ENCODE measurements at places on chromosomes 7 and 10. TPM values are rescaled to one million over a fixed set of nuclear protein-coding genes. Genes with fewer than 3 reads are reported as not detected.
A peak's percentile ranks its signal among the peaks of the same experiment; 100 is the strongest.

DNA sequence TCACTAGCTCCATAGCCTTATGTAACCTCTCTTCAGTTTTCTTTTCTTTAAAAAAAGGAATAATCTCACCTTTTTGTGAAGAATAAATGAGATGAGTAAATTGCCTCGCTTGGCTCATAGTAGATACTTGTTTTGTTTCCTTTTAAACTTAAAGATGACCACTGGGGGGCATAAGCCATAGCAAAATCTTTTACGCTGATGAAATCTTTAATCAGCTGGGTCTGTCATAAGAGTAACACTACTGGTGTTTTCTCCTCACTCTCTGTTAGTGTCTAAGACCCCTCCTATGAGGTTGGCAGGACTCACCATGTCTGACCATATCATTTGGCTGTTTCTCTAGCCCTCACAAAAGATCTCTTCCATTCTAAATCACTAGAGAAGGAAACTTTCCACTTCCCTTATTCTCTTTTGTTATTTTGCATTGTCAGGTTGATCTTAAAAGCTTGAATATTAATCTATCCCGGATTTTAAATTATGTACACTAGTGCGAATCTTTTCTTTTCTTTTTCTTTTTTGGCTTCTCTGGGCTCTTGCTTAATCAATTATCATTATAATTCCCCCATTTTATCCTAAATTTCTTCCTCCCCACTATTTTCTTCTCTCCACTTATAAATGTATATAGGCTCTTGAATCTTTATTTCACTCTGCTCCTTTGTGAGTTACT, 12.5 kb downstream of the STAG3 start:
- DNase-seq, result no peak
- H3K4me1 ChIP-seq, result peaks cover 24% of the 10 kb centered on the region
- H3K36me3 ChIP-seq, result peaks cover 15% of the 10 kb centered on the region
- peak overlapping the region; percentile 71 for H3K27ac ChIP-seq
- H3K27me3 ChIP-seq, result no peaks in the 10 kb centered on the region

GRCh38 chr7:135206941-135207391, 4.4 kb downstream of the WDR91 start:
- peaks cover 17% of the 10 kb centered on the region for H3K4me1 ChIP-seq
- no peak overlapping the region for H3K4me3 ChIP-seq
- DNase-seq, result no peak
- peaks cover 1% of the 10 kb centered on the region for H3K27me3 ChIP-seq
- H3K27ac ChIP-seq, result no peak overlapping the region
- H3K36me3 ChIP-seq, result peaks cover 10% of the 10 kb centered on the region

DNA sequence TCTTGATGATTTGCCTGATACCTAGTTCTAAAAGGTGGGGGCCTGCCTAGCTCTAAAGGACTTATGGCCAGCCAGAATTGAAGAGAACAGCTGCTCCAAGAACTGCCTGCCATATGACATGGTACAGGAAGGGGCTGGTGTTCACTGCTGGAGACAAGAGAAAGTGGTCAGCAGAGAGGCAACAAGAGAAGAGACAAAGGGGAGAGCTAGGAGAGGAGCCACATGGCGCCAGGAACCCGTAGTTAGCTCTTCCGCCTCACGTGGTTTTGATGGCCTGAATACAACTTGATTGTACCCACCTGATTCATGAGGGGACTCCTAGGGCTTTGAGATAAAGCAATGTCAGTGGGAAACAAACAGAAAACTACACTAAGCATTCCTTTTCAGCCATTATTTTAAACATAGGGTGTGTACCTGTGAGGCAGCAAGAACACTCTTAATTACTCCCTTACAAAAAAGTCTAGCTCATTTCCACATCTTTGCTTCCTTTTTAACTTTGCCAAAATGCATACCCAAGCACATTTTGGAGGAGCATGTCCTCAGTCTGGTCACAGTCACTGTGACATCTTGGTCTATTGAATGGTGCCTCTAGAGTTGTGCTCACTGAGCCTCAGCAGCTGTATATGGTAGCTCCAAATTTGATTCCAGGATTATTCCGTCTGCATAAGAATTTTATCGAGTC, 71.6 kb downstream of the CCDC71L start:
- H3K4me3 ChIP-seq, result no peak overlapping the region
- no peak overlapping the region for H3K27ac ChIP-seq
- no peaks in the 10 kb centered on the region for H3K27me3 ChIP-seq
- DNase-seq, result no peak

DNA sequence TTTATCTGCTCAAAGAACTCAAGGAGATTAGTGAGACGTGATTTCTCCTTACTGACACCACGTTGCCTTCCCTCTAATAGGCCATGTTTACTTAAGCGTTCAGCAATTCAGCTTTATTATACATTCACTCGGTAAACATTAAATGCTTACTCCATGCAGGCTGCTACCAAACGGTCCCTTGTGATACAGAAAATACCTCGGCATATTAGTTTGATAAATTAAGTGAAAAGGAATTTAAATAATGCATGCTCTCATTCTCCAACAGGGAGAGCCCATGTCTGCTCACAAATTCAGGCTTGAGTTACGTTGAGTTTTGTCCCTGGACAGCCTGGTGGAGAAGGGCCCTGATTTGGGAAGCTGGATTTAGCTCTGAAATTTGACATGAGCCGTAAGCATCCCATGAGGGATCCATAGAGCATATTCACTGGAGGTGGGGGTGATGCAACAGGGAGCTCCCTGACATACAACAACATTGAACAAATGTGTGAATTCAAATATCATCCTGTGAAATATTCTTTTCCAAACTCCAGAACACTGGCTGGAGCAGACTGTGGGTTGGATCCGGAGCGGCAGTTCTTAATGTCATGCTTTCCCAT, 86.3 kb downstream of the TBXAS1 start:
- H3K27ac ChIP-seq, result no peak overlapping the region
- H3K27me3 ChIP-seq, result peaks cover 6% of the 10 kb centered on the region
- H3K4me3 ChIP-seq, result no peak overlapping the region
- H3K4me1 ChIP-seq, result peaks cover 15% of the 10 kb centered on the region
- H3K36me3 ChIP-seq, result peaks cover 2% of the 10 kb centered on the region
- DNase-seq, result no peak

GRCh38 chr7:80770675-80771081, 132.2 kb downstream of the CD36 start:
- H3K27ac ChIP-seq, result no peak overlapping the region
- H3K4me1 ChIP-seq, result no peaks in the 10 kb centered on the region
- no peak for DNase-seq
- no peak overlapping the region for H3K4me3 ChIP-seq

CAMK2B gene
- 0.11 TPM for total RNA-seq

GRCh38 chr7:67484244-67484751, 487.7 kb downstream of the TYW1 start:
- H3K4me1 ChIP-seq, result no peaks in the 10 kb centered on the region
- H3K27me3 ChIP-seq, result peaks cover 2% of the 10 kb centered on the region
- H3K27ac ChIP-seq, result no peak overlapping the region
- H3K4me3 ChIP-seq, result no peak overlapping the region
- no peak for DNase-seq

DNA sequence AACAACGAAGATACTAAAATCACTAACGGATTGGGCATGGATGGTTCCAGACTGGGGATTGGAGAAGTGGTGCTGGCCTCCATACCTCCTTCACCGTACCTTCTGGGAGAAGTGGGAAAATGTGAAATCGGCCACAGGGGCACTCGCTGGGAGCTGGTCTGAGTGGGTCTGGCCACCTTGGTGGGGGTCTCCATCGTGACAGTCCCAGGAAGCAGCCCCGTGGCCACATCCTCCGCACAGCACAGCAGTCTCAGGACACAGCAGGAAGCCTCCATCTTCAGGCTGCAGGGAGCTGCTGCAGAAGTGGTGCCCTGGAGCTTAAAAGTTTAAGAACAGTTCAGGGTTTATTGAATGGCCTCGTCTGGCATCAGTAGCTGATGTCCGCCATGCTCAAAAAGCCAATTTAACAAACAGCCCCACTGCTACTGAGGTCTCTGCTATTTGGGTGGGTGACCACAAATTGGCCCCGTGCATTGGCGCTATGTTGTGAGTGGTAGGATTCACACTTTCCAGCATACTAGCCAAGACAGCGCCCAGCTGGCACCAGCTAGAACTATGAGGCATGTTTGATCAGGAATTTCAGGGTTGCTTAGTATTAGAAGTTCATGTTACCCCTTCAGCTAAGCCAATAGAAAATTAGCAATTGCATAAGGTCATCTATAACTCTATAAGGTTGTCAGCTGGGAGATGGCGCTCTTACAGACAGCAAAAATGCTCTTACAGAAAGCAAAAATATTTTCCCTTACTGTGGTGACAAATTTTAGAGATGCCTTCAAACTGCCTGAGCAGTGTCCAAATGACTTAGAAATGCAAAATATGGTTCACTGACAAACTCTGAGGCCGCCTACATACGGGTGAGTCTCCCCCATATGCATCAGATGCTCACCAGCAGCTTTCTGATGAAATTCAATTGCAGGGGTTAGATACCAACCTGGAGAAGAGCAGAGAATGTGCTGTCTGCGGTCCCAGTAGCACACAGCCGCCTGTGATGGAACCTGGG, 17.0 kb downstream of the PKD1L1 start:
- no peaks in the 10 kb centered on the region for H3K36me3 ChIP-seq
- H3K4me1 ChIP-seq, result no peaks in the 10 kb centered on the region
- no peak overlapping the region for H3K27ac ChIP-seq
- H3K27me3 ChIP-seq, result no peaks in the 10 kb centered on the region
- no peak for DNase-seq

All from activated naive CD8-positive, alpha-beta T cell treated with anti-CD3 and anti-CD28 coated beads, Interleukin-2, amount 10 ng/mL, durations not matched to agents 7 days and 5 days (primary cell).